A549 treated with AZD2906 at 1 μM for 4 hours (cell line): ENCODE measurements at places on chromosomes 5 and 9. TPM values are rescaled to one million over a fixed set of nuclear protein-coding genes. Genes with fewer than 3 reads are reported as not detected.

Gene SLC22A4
- total RNA-seq, result 4.8 to 6.3 TPM (median 5.5 TPM) in 5 replicates

Gene PCDHB5
- 1.3 to 1.7 TPM (median 1.4 TPM) in 5 replicates for total RNA-seq

Gene PRR16
- 0.05 to 0.10 TPM in 2 of 5 replicates, not detected in the others for total RNA-seq

Gene STOM
- 399 to 563 TPM (median 405 TPM) in 5 replicates for total RNA-seq

Gene CTSV
- 13.0 to 15.3 TPM (median 14.2 TPM) in 5 replicates for total RNA-seq

Gene MOB3B
- total RNA-seq, result 9.7 to 14.1 TPM (median 11.0 TPM) in 5 replicates
